ENCODE measurements at places on chromosomes 6 and 20.

- no peak overlapping the region for H3K27ac ChIP-seq
- H3K27me3 ChIP-seq, result no peaks in the 10 kb centered on the region
- no peak overlapping the region for H3K4me3 ChIP-seq
These were observed 174.5 kb downstream of the SOX4 start for GRCh38 chr6:21767891-21768648.

DNA sequence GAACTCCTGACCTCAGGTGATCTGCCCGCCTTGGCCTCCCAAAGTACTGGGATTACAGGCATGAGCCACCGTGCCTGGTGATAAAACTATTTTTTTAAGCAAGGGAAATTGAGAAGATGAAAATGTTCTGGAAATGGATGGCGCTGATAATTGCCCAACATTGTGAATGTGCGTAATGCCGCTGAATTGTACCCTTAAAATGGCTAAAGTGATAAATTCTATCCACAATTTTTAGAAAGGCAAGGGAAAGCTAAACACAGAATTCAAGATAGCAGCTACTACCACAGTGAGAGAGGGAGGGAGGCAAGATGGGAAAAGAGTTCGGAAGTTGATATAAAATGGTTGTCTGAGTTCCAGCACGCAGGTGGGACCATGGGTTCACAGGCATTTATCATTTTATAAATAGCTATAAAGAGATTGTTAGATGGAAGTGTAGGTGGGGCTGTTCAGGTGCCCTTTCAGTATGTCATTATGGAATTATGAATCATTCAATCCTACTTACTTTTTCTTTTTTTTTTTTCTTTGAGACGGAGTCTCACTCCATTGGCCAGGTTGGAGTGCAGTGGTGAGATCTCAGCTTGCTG, 8.3 kb downstream of the RIPOR3 start:
- H3K4me3 ChIP-seq, result no peak overlapping the region
- no peaks in the 10 kb centered on the region for H3K36me3 ChIP-seq
- no peak overlapping the region for H3K27ac ChIP-seq
- H3K4me1 ChIP-seq, result no peaks in the 10 kb centered on the region

- no peaks in the 10 kb centered on the region for H3K4me1 ChIP-seq
- no peak overlapping the region for H3K4me3 ChIP-seq
- H3K36me3 ChIP-seq, result no peaks in the 10 kb centered on the region
- no peak overlapping the region for H3K27ac ChIP-seq
These were observed 9.7 kb downstream of the LRRN4 start for GRCh38 chr20:6044115-6044514.

GRCh38 chr6:2755456-2755855, 4.7 kb upstream of the MYLK4 start:
- H3K4me3 ChIP-seq, result no peak overlapping the region
- DNase-seq, result no peak
- H3K27ac ChIP-seq, result no peak overlapping the region
- H3K36me3 ChIP-seq, result no peaks in the 10 kb centered on the region
- no peaks in the 10 kb centered on the region for H3K4me1 ChIP-seq

GRCh38 chr20:34085544-34086040, 26.5 kb downstream of the EIF2S2 start:
- no peaks in the 10 kb centered on the region for H3K36me3 ChIP-seq
- peaks cover 8% of the 10 kb centered on the region for H3K4me1 ChIP-seq
- H3K27ac ChIP-seq, result no peak overlapping the region
- DNase-seq, result no peak
- H3K27me3 ChIP-seq, result no peaks in the 10 kb centered on the region
- no peak overlapping the region for H3K4me3 ChIP-seq

DNA sequence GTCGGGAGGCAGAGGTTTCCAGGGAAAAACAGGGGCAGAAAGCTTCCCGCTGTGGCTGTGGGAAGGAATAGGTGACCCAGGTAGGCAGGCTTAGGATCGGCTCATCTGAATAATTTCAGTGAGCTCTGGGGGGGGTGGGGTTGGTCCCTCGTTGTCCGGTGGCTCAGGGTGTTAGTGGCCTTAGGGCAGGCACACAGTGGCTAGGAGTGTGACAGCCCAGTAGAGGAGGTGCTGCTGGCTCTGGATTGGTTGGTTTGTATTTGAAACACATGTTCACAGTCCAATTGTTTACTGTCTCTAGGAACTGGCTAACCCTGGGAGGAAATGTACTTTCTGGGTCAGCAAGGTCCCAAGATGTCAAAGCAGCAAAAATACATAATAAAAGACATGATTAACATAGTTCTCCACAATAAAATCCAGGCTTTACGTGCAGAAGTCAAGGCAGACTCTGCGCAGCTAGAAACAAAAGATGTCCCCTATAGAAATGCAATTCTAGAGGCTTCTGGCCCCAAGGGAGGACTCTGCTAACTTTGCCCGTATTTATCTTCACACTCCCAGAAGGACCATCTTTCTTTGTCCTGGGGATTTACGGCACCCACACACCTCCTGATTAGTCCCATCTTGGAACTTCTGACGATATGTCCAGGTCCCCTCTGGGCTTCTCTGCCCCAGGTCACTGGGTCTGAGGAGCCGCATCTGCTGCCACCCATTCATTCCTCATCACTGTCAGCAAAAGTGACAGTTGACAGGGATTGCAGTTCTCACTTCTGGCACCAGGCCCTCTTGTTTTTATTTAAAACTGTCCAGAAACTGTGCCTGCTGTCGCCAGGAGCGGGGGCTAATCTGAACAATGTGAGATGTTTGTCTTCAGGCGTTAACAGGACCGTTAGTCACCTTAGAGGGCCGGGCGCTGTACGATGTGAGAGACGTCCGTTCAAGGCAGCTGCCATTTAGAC, 18.7 kb downstream of the MOCS3 start:
- peaks cover 7% of the 10 kb centered on the region for H3K4me1 ChIP-seq
- peaks cover 18% of the 10 kb centered on the region for H3K27me3 ChIP-seq
- no peak for DNase-seq
- no peak overlapping the region for H3K27ac ChIP-seq

- H3K27ac ChIP-seq, result no peak overlapping the region
- no peaks in the 10 kb centered on the region for H3K27me3 ChIP-seq
- H3K4me3 ChIP-seq, result no peak overlapping the region
- H3K36me3 ChIP-seq, result no peaks in the 10 kb centered on the region
- no peak for DNase-seq
- peaks cover 6% of the 10 kb centered on the region for H3K4me1 ChIP-seq
These were observed 48.3 kb downstream of the ECT2L start for GRCh38 chr6:138844192-138844591.

GRCh38 chr20:36303831-36304230, 2.3 kb upstream of the DLGAP4 start:
- H3K4me1 ChIP-seq, result peaks cover 11% of the 10 kb centered on the region
- H3K36me3 ChIP-seq, result no peaks in the 10 kb centered on the region
- no peak overlapping the region for H3K27ac ChIP-seq
- peaks cover 84% of the 10 kb centered on the region for H3K27me3 ChIP-seq
- no peak for DNase-seq

GRCh38 chr20:12570371-12570770, 438.4 kb upstream of the SPTLC3 start:
- H3K36me3 ChIP-seq, result no peaks in the 10 kb centered on the region
- H3K27me3 ChIP-seq, result no peaks in the 10 kb centered on the region
- no peak for DNase-seq
- no peak overlapping the region for H3K27ac ChIP-seq

- H3K27ac ChIP-seq, result no peak overlapping the region
- H3K4me3 ChIP-seq, result no peak overlapping the region
- DNase-seq, result peak; percentile 37
- H3K36me3 ChIP-seq, result peaks cover 20% of the 10 kb centered on the region
- H3K27me3 ChIP-seq, result peaks cover 6% of the 10 kb centered on the region
These were observed 2.9 kb downstream of the RXRB start for GRCh38 chr6:33197431-33198048.

GRCh38 chr20:52895701-52896100, 76.5 kb upstream of the TSHZ2 start:
- H3K4me3 ChIP-seq, result no peak overlapping the region
- H3K4me1 ChIP-seq, result no peaks in the 10 kb centered on the region
- H3K27me3 ChIP-seq, result no peaks in the 10 kb centered on the region
- no peak for DNase-seq

- H3K27me3 ChIP-seq, result no peaks in the 10 kb centered on the region
- DNase-seq, result peak; percentile 24
- H3K4me3 ChIP-seq, result no peak overlapping the region
- no peaks in the 10 kb centered on the region for H3K36me3 ChIP-seq
- H3K27ac ChIP-seq, result no peak overlapping the region
These were observed 4.4 kb downstream of the CD83 start for GRCh38 chr6:14121936-14122344.

DNA sequence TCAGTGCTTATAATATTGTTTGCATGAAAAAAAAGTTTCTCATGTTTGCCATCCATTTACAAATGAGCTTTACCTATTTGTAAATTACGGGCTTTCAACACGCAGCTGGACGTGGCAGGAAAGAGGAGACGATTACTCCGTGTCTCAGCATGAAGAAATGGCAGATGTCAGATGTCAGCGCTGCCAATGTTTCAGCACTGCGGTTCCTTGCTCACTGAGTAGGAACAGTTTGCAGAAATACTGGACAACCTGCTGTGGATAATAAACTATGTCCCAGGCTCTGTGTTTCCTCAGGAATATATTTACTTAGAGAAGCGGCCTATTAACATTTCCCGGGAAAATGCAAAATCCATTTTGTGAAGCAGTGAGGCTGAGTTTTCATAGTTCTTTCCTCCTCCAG, 22.7 kb downstream of the RAMACL start:
- DNase-seq, result no peak
- no peak overlapping the region for H3K27ac ChIP-seq
- no peaks in the 10 kb centered on the region for H3K4me1 ChIP-seq
- no peak overlapping the region for H3K4me3 ChIP-seq

GRCh38 chr6:4356899-4357659, 221.7 kb upstream of the ECI2 start:
- H3K36me3 ChIP-seq, result no peaks in the 10 kb centered on the region
- peaks cover 17% of the 10 kb centered on the region for H3K4me1 ChIP-seq
- no peak for DNase-seq
- peak overlapping the region; percentile 9 for H3K27ac ChIP-seq
- no peak overlapping the region for H3K4me3 ChIP-seq
- H3K27me3 ChIP-seq, result no peaks in the 10 kb centered on the region

- no peaks in the 10 kb centered on the region for H3K36me3 ChIP-seq
- H3K4me1 ChIP-seq, result peaks cover 5% of the 10 kb centered on the region
- H3K27me3 ChIP-seq, result peaks cover 6% of the 10 kb centered on the region
- no peak overlapping the region for H3K4me3 ChIP-seq
- no peak for DNase-seq
- H3K27ac ChIP-seq, result no peak overlapping the region
These were observed 49.9 kb downstream of the EBF4 start for GRCh38 chr20:2742431-2742830.

DNA sequence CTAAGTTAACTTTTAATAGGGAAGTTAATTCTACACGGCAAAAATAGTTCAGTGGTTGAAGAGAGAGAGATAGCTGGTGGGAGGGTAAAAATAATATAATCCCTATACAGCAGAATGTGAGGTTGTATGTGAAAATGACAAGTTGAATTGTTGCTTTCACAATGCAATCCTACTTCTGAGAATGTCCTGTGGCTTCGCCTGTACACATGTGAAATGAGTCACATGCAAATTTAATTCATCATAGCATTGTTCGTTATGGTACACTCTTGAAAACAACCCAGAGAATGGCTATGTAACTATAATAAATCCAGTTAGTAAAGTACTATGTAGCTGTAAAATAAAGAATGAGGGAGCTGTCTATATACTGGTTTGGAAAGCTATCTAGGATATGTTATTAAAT, 46.0 kb upstream of the HINT3 start:
- H3K4me1 ChIP-seq, result peaks cover 38% of the 10 kb centered on the region
- H3K27ac ChIP-seq, result peak overlapping the region; percentile 56
- no peak overlapping the region for H3K4me3 ChIP-seq
- H3K27me3 ChIP-seq, result no peaks in the 10 kb centered on the region
- no peak for DNase-seq
